Fibroblast of upper back skin (primary cell): ENCODE measurements at places on chromosomes 12 and 14.

GRCh38 chr12:22923768-22924167 lies 298.8 kb downstream of the ETNK1 start:
- DNase-seq: no peak

- no peak for DNase-seq
These were observed 53.1 kb downstream of the TAOK3 start for GRCh38 chr12:118319627-118320026.

DNA sequence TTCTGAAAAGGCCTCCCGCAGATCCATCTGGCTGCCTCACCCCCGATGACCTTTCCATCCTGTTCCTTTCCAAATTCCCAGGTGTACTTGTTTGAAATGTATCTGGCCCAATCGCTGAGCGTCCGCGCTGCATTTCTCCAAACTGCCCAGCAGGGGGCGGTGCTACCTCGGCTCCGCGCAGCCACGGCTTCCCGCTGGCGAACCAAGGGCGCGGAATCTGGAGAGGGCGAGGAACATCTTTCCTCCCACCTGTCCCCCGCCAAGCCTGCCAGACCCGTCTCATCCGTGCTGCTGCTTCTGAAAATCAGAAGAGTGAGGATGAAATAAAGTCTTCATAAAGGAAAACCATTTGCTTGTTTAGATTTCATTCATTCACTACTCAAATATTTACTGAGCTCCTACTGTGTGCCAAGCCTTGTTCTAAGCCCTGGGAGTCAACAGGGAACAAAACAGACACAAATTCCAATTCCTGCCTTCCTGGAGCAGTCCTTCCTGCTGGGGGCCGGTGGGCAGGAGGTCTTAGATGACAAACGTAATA lies 16.8 kb upstream of the MYL2 start:
- DNase-seq: peak; percentile 16

DNA sequence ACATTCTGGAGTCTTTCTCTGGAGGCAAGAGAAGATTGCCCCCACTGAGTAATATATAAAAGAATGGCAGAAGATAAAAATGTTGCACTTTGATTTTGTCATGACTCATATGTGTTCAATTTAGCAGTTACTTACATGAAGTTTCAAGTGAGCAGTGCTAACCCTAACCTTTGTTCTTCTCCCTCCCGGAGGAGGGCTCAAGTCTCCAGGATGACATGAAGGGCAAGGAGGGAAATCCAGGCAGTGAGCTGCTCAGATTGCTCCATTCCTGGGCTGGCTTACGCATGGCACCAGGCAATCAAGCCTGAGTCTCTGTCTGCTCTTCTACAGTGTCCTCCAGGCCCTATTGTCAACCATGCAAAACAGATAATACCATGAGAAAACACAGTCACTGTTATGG lies 322.3 kb downstream of the DUSP6 start:
- DNase-seq: peak; percentile 37

GRCh38 chr12:126369487-126370463 lies 1304.5 kb downstream of the AACS start:
- peak; percentile 67 for DNase-seq

DNA sequence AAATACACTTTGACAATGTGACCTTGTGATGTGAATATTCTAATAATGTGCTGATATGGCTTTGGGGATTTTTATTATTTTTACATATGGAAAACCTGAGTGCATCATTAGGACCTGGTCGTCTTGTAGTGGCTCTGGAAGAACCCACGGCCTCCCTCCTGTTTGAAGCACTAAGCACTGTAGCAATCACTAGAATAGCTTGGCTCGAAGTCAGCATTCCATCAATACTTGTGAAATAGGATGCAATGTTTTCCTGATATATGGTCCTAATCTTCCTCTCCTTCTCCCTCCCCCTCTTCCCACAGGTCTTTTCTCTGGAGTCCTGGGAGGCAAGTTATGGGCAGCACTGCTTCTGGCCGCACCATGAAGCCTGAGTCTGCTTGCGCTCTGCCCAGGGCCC lies 71.9 kb downstream of the NRXN3 start:
- peak; percentile 56 for DNase-seq

DNA sequence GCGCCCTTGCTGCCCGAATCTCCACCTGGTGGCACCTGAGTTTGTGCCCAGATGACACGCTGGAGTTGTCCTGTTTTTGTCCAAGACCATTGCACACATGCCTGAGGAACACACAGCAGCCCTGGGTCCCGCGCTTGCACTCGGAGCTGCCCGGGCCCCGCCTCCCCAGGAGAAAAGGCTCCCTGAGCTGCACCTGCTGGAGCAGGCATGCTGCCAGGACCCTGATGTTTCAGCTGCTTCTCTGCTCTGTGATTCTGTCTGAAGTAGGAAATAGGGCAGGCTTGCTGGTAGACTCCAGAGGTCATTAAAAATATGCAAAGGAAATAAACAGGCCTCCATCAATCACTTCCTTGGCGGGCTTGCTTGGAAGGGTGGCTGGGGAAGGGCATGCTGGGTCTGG lies 271.6 kb downstream of the CACNA1C start:
- DNase-seq: peak; percentile 25
